ENCODE measurements at places on chromosomes 1 and 21. TPM values are rescaled to one million over a fixed set of nuclear protein-coding genes. Genes with fewer than 3 reads are reported as not detected.

Gene GPR161
- polyA plus RNA-seq = 26.2 TPM

DNA sequence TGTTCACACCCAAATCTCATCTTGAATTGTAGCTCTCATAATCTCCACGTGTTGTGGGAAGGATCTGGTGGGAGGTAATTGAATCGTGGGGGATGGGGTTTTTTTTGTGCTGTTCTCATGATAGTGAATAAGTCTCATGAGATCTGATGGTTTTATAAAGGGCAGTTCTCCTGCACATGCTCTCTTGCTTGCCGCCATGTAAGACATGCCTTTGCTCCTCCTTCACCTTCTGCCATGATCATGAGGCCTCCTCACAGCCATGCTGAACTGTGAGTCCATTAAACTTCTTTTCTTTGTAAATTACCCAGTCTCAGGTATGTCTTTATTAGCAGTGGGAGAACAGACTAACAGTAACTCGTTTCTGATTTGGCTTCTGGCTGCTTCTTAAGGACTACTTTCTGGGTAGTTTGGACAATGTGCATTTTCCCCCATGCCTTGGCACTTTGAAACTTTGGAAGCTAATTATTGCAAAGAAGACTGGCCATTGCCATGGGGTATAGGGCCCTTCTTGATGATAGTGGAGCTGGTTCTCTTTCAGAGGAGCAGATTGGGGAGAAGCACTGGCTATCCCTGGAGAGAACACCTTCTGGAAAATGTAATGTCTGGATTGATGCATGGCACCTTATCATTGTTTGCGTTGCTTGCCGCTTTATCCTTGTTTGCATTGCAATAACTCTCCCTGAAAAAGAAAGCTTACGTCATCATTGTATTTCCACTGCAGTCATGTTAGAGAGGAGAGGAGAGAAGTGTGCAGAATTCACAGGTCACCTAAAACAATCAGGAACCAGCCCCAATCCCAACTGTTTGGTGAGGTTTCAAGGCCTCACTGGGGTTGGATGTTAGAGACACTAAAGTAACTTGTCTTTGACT is 5.9 kb downstream of the CNIH3 start:
- no peak for DNase-seq

GRCh38 chr1:51303751-51304251 is 26.6 kb downstream of the TTC39A start:
- no peak for DNase-seq

- no peak for DNase-seq
Measured at GRCh38 chr1:15506831-15507230, 17.2 kb downstream of the CASP9 start.

Gene OVAAL
- polyA plus RNA-seq = not detected

DNA sequence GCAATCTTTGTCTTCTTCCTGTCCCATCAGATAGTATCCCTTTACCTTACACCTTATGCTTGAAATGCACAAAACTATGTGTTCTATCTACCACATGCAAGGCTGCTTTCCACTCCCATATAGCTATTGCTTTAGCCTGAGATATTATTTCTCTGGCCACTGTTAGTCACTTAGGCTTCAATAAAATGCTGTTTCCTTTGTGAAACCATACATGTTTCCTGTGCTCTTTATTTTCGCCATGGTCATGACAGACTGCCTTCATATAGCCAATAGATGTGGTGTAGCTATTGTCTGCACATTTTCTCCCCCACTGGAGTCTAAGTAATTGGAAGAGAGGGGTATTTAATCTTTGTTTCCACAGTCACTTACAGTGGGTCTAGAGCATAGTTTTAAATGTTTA is 108.4 kb downstream of the GREM2 start:
- no peak for DNase-seq

- no peak for DNase-seq
Measured at GRCh38 chr1:82260051-82260450, 459.3 kb downstream of the ADGRL2 start.

- DNase-seq = no peak
Measured at GRCh38 chr1:93707956-93708355, 26.3 kb upstream of the BCAR3 start.

DNA sequence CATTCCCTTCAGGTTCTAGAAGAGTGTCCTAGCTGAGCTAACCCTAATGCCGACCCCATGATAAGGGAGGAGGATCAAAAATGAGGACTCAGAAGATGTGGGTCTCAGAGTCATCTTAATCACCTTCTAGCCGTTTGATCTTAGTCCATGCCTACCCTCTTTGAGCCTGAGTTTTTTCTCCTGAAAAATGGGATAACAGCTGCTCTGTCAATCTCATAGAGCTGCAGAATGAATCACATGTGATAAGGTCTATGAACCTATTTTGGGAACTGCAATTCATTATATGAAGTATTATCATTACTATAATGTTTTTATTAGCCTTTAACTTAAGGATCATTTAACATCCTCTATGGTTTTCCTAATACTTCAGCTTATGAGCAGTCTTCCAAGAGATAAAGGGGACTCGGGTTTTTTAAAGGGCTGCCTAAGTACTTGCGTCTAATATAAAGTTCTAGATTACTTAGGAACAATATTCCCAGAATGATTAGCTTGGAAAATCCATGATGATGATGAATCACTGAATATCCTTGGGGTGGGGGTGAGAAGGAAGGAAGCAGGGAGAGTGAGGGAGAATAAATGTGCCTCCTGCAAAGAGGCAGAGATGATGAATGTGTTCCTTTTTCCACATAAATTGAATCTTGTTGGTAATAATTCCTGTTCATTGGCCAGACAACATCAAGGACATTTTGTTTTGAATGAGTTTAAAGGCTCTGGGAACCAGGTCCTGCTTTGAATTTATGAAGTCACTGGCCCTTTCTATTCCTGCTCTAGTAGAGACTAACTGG is 66.8 kb downstream of the COLGALT2 start:
- DNase-seq = no peak

Gene REG4
- not detected for polyA plus RNA-seq

GRCh38 chr21:42288962-42289361 is 26.2 kb downstream of the TFF3 start:
- no peak for DNase-seq

GRCh38 chr1:230976825-230977747 is 1.6 kb downstream of the TTC13 start:
- DNase-seq = no peak

Gene OLFML2B
- 12.7 TPM for polyA plus RNA-seq

DNA sequence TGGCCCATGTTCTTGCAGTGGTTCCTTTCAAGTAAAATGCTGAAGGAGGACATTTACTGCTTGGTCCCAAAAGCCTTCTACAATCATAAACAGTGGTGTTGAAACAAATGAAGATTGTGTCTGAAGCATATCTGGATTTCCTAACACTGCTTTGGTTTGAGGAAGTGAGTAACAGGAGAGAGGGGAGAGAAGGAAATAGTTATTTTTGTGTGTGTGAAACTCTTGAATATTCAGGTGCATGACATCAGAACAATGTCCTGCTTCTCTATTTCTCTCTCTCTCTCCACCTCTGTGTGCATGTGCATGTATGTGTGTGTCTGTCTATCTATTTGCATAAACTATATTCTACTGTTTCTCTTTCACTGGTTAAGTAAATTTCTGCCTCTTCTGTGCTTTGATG is 61.4 kb upstream of the TNFSF18 start:
- no peak for DNase-seq

- DNase-seq = no peak
Measured at GRCh38 chr1:226618380-226618779, 69.8 kb downstream of the STUM start.

- DNase-seq = no peak
Measured at GRCh38 chr1:185837711-185838110, 103.5 kb downstream of the HMCN1 start.

Gene MRPS6
- polyA plus RNA-seq = 78.2 TPM

Gene ANXA9
- 9.9 TPM for polyA plus RNA-seq

- DNase-seq = no peak
Measured at GRCh38 chr1:1597275-1597930, 2.5 kb downstream of the FNDC10 start.

DNA sequence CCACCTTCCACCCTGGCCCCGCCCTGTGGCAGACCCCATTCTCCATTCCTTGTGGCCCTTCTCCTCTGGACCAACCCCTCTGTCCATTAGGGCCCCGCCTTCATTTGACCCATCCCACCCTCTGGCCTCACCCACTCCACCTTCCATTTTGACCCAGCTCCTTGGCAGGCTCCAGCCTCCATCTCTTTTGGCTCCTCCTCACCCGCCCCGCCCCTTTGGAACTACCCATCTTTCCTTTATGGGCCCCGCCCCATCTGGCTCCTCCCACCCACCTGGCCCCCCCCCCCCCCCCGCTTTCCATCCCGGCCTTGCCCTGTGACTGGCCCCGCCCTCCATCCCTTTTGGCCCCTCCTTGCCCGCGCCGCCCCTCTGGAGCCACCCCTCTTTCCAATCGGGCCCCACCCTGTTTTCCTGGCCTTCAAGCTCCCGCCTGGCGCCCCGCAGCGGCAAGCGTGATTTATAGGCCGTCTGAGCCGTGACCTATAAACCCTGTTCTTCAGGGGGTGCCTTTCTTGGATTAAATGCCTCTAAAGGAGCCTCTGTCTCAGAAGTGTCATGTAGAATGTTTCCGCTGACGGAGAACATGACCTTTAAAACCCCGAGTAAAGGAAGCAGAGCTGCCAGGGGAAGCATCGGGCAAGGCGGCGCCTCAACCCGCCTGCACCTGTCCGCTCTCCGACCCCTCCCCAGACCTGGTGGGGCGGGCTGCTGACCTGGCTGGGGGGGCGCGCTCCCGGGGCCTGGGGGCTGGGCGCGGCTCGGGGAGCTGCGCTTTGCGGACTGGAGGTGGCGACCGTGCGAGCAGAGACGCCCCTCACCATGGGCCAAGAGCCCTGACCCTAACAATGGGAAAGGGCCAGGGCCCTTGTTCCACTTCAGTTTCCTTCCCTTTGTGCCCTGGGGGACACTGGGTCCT is 178.0 kb downstream of the CAMTA1 start:
- DNase-seq = no peak

- no peak for DNase-seq
Measured at GRCh38 chr1:8435569-8436071, 117.7 kb downstream of the SLC45A1 start.

GRCh38 chr1:182615468-182616129 is 11.4 kb upstream of the RGS16 start:
- peak; percentile 54 for DNase-seq

Gene RIIAD1
- polyA plus RNA-seq = 1.2 TPM

Gene HNRNPCL2
- 0.49 TPM for polyA plus RNA-seq

DNA sequence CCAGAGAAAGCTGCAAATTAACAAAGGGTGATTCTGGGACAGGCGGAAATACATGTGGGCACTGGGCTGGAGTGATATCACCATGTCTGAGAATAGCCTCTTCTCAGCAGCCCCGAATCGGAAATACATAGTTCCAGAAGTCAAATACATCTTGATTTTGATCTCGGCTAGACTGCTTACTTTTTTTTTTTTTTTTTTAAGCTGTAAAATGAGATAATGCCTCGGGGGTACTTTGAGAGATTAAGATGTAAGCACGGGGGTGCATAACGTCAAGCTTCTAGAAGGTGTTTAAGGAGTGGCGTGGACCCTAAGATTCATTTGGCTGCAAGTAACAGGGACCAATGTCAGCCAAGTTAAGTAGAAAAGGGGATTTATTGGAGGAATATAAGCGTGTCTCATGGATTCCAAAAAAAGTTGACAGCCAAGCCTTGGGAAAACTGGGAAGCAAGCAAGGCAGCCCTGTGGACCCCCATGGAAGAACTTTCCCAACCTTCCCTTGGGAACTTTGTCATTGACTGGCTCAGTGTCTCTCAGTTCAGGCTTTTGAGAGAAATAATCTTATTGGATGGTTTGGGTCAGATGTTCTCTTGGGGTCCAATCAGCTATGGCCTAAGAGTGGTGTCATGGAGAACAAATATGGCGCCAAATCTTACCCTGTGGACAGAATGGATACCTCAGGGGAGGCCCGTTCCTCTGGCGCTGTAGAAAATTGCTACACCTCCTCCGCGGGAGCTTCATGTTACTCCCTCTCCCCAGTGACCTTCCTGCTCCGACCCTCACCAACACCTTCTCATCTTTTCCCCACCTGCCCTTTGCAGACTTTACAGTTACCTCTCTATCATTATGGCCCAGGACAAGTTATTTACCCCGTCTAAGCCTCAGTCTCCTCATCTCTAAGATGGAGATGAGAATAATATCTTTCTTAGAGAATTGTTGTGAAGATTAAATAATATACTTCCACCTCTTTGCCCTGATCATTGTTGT is 186.6 kb downstream of the KAZN start:
- DNase-seq = no peak

- DNase-seq = no peak
Measured at GRCh38 chr1:207824691-207825408, 73.0 kb downstream of the CD46 start.

DNA sequence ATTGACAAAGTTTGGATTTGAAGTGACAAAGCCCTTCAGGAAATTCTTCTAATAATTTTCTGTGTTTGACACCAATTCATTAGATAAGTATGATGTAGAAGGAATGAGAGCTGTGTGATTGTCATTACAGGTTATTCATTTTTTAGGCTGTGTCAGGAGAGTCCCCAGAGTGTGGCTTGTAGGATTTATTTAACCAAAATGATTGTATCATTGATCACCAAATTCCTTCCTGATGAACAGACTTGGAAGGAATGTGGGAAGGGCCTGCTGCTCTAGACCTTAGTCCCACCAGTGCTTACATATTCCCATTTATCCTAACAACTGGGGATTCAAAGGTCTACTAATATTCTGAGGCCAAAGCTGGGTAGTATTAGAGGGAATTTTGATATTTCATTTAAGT is 383.3 kb upstream of the KAZN start:
- DNase-seq = no peak

DNA sequence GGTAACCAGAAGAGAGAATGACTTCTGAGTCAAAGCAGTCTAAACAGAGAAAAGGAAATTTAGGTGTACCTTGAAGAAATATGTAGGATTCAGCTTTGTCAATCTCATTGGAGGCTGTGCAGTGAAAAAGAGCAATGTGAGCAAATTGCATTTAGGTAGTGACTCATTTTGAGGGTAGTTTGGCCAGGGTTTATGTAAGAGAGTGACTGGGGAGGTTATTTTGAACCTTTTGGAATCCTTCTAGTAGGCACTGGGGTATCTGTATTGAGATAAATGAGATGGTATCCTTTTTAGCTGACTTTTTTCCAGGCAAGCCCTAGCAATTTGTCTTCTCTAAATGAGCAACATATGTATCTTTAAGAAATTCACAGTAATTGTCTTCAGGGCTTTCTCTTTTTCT is 95.9 kb downstream of the DISP1 start:
- DNase-seq = no peak

Gene CA6
- 0.11 TPM for polyA plus RNA-seq

GRCh38 chr1:42422737-42423136 is 33.1 kb downstream of the ZMYND12 start:
- no peak for DNase-seq

Gene POTED
- polyA plus RNA-seq = not detected

- DNase-seq = no peak
Measured at GRCh38 chr1:110160538-110161100, 10.3 kb downstream of the SLC6A17 start.

- no peak for DNase-seq
Measured at GRCh38 chr1:207352554-207352953, 31.1 kb downstream of the CD55 start.

Gene ATP6V1G3
- polyA plus RNA-seq = not detected

- DNase-seq = no peak
Measured at GRCh38 chr1:112744009-112744578, 29.0 kb upstream of the PPM1J start.

Gene LIPI
- polyA plus RNA-seq = 0.78 TPM

Gene TMEM51
- polyA plus RNA-seq = 14.5 TPM

Gene GPR153
- polyA plus RNA-seq = 27.3 TPM
